ENCODE measurements at places on chromosomes 3 and 15.

- no peak for DNase-seq
Observed at GRCh38 chr15:85755471-85755870, 39.3 kb downstream of the KLHL25 start.

GRCh38 chr15:90188914-90189748, 12.0 kb upstream of the SEMA4B start:
- no peak for DNase-seq

DNA sequence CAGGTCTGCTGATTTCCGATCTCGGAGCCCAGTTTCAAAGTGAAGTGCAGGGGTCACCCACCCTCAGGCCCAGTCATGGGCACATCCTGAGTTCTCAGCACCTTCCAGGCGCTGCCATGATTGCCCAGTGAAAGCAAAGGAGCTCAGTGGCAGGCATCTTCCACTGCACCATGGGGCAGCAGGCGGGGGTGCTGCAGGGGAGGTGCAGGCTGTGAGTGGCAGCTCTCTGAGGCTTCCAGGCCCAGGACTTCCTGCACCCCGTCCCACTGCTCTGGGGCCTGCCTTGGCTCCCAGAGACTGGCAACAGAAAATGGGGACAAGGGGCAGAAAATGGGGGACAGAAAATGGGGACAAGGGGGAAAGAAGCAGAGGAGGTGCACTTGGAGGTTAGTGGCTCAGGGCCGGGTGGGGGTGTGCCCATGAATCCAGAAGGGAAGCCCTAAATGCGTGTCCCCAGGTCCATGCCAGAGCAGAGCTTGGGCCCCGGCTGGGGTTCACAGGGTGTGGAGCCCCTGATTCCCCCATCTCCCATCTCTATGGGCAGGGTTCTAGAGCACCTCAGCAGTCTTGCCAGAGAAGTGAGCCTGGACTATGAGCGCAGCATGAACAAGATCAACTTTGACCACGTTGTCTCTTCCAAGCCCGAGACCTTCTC, 28.0 kb downstream of the DNAH1 start:
- DNase-seq: no peak

DNA sequence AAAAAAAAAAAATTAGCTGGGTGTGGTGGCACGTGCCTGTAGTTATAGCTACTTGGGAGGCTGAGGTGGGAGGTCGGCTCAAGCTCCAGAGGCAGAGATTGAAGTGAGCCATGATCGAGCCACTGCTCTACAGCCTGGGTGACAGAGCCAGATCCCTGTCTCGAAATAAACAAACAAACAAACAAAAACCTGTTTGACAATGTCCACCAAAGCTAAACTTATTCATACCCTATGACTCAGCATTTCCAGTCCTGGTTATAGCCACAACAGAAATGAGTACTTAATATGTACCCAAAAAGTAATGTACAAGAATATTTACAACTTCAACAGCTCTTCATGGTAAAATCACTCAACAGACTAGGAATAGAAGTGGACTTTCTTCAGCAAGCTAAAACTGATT, 31.1 kb downstream of the SERP1 start:
- no peak for DNase-seq

GRCh38 chr3:171380711-171381425, 79.3 kb downstream of the TNIK start:
- DNase-seq: no peak

DNA sequence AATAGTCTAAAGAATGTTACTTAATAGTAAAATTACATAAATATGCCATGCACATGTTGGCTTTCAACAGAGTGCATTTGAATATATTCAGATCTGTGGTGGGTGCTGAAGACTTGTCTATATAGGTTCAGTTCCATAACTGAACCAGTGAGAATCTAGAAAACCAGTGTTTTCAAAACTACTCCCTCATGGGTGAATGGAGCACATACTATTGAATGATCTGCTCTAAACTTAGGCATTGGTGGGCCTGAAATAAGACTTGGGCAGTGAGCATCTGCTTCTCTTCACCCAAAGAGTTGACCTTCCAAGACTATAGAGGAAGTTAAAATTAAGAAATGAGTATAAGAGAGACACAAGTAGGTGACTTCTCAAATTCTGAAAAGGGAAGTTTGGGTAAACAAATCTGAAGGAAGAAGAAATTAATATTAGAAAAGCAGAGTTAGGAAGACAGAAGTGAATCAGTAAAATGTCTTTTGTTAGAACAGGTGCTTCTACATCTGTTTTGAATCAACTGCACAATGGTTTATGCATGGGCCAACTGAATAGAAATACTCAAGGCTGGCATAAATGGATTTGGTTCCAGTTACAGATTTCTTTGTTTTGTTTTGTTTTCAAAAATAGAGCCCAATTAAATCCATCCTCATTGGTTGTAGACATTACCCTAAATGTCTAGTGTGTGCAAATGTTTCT, 19.3 kb downstream of the ALCAM start:
- peak; percentile 31 for DNase-seq

DNA sequence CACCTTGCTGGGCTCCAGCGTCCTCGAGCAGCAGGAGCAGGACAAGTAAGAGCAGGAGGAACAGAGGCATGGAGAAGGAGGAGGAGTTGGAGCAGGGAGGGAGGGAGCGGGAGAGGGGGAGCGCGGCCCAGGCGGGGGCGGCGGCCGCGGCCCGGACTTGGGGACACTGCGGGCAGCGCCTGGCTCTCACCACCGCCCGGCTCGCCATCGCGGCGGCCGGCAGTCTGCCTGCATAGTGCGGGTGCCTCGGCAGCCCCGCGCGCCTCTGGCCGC, 440 bp downstream of the DCBLD2 start:
- DNase-seq: no peak

- no peak for DNase-seq
Observed at GRCh38 chr3:4071481-4072184, 231.5 kb upstream of the SETMAR start.

DNA sequence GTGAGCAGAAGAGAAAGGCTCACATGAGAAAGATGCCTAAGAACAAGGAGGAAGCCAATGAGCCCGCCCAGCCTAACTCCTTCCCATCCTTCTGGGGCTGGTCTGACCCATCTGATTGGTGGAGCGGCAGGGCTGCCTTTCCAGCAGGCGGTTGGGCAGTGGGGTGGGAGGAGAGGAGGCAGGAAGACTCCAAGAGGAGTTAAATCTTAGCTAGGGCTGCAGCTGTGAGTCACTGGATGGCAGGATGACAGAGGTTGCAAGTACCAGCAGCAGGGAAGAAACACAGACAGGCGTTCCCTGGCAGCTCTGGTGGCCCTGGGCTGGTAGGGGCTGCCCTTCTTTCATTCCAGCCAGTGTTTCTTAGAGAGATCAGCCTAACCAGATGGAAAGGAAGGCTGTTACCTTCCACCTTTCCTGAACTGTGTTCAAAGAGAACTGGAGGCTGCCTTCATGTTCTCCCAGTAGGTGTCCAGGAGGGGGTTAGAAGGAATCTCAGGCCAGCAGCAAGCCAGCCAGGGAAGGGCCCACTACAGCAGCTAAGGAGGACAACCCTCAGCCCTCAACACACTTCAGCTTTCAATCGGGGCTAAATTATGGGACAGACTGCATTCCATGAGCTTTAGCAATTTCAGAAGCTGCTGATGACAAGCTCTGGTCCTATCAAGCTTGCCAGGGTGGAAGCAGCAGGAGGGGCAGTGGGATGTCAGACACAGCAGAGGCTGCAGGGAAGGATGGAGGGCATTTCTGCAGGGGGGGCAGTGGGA, 50.3 kb downstream of the CHSY1 start:
- DNase-seq: no peak

- no peak for DNase-seq
Observed at GRCh38 chr3:125035217-125035616, 20.6 kb downstream of the HEG1 start.

DNA sequence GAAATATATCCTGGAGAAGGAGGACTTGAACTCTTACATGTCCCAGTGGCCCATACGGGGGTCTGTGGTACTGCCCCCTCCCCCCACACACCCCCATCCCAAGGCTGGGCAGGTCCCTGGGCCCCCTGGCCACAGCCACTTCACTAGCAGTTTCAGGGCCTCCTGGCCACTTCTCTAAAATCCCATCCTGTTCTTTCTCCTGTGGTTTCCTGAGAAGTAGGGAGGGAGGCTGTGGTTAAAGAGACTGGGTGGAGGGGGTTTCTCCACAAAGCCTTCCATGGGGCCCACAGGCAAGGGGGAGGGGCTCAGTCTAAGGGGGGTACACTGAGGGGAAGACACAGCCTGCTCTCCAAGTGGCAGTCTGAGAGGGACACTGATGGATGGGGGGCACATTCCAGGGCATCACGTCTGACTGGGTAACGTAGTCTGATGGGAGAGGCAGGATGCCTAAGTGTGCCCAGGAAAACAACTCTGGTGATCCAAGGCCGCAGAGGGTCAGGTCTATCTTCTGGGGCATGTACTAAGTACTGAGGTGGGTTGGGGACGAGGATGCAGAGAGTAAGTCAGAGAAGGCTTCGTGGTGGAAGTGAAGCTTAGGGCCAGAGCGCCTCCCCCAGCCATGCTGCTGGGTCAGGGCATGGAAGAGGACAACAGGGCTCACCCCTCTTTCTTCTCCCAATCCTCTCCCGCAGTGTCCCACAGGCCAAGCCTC, 48.0 kb upstream of the C15orf39 start:
- no peak for DNase-seq

DNA sequence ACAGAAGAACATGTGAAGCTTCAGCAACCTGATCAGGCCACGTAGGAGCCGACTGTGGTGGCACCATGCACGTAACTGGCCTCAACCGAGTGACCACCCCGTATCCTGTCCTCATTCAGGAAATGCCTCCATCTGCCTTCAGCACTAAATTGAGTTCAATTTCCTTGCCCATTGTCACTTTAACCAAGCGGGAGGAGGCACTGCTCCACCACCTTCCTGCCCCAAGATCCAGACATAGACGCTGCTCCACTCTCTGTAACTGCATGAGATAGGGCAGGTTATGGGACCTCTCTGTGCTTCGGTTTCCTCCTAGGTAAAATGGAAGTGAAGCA, 80.1 kb upstream of the POMGNT2 start:
- DNase-seq: no peak

- DNase-seq: no peak
Observed at GRCh38 chr3:11643201-11643603, 513 bp downstream of the VGLL4 start.

DNA sequence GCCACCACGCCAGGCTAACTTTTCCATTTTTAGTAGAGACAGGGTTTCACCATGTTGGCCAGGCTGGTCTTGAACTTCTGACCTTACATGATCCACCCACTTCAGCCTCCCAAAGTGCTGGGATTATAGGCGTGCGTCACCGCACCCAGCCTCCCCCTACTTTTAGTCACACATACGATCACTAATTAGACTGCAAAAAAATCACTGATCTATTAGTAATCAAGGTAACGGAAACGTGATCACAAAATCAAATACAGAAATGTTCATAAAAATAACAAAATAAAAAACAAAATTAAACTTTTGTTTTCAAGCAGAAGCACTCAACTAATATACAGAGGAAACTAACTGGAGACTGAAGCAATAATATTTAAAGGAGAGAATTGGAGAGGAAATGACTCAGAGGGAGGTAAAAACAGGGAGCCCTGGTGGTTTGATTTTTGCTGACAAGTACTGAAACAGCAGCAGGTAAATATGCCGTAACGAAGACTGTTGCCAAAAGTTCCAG, 4.6 kb downstream of the WDR53 start:
- no peak for DNase-seq

DNA sequence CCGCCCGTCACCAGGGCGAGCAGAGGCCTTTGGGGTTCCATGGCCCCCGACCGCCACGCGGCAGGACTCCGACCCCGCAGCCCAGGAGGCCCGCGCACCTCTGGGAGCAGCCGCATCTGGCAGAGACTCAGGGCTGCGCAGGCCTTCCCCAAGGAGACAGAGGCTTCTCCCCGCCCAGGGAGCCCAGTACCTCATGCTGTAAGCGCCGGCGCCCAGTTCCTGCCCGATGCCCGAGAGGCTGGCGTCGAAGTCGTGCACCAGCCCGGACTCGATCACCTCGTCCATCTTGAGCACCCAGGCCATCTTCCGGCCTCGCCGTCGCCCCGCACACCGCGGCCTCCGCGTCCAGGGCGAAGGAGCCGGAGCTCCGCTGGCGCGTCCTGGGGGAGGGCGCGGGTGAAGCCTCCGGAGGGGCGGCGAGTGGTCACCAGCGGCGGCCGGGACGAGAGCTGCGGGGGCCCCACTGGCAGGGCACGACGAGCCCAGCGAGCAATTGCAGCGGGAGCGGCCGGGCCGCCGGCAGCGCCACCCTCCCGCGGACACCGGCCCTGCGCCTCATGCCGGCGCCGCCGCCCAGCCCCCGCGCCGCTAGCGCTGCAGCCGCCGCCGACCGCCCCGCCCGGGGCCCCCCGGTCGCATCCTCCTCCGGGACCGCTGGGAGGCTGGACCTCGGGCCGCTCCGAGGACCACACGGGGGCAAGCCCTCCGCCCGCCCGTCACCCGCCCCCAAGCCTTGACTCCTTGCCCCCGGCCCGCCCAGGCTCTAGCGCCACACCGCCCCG, 468 bp downstream of the UBP1 start:
- no peak for DNase-seq

GRCh38 chr3:108127301-108127988, 36.6 kb upstream of the CD47 start:
- DNase-seq: no peak

DNA sequence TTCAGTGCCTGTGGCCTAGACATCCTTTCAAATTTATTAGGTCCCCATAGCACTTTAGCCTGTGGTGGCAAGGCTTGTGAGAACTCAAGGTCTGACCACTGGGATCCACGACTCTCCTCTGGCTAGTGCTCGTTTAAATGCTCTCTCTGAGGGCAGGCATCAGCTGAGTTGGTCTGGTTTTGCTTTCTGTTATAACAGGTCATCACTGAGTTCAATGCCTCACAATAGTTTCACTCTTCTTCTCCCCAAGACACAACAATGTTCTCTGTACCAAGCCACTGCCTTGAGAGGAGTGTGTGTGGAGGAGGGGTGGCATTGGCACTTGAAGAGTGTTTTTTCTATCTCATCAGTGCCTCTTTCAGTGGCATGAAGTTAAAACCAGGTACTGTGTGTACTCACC, 7.6 kb downstream of the OR5K4 start:
- no peak for DNase-seq

DNA sequence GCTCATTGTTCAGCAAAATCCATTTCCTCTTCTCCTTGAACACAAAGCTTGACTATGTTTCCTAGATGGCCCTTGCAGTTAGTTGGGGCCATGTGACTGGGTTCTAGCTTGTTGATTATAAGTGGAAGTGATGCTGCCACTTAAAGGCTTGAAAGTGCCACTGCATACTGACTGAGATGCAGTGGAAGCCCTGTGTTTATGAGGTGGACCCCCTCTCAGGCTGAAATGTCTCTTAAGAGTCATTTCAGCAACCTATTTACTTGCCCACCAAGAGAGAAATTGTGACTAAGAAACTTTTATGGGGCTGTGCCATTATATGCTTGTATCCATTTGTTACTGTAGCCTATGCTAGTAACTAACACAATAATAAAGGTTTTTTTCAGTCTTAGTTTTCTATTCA, 8.4 kb upstream of the ANP32A start:
- no peak for DNase-seq

- DNase-seq: no peak
Observed at GRCh38 chr3:98199020-98199419, 32.5 kb downstream of the OR5H15 start.

DNA sequence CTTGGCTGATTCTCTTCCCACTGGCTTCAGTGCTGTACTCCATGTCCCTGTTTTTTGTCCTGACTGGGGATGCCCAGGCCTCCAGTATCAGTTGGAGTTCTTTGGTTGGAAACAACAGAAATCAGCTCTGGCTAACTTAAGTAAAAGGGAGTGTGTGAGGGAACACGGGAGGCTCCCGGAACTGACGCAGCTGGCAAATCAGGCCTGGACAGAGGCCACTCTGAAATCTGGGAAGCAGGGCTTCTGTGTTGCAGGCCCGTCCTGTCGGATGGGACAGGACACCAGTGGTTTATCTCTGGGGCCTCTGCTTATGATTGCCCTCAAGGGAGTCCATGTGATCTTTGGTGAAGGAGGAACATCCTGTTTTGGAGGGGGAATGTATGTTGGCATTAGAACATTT, 124.3 kb downstream of the CHCHD6 start:
- DNase-seq: no peak

Data from NCI-H748 treated with DMSO at 0.1 percent for 48 hours (cell line).